Central memory CD8-positive, alpha-beta T cell (primary cell): ENCODE measurements at places on chromosomes 2 and 18.

- peak within 1 kb of the TSS; percentile 94 for H3K27ac ChIP-seq
- H3K27me3 ChIP-seq = no peaks in the 10 kb centered on the region
- peaks cover 54% of the 10 kb centered on the region for H3K4me1 ChIP-seq
- H3K36me3 ChIP-seq = peaks cover 52% of the 10 kb centered on the region
- peak within 1 kb of the TSS; percentile 84 for H3K4me3 ChIP-seq
- DNase-seq = no peak
Measured at GRCh38 chr2:157443795-157444640, at the start of gene CYTIP. TSS of gene CYTIP (minus strand) at chr2:157444089. CDS start at chr2:157444020, 69 bp downstream.

- peaks cover 12% of the 10 kb centered on the region for H3K36me3 ChIP-seq
- no peak for DNase-seq
- peak overlapping the region; percentile 94 for H3K4me3 ChIP-seq
- no peaks in the 10 kb centered on the region for H3K27me3 ChIP-seq
- H3K27ac ChIP-seq = peak overlapping the region; percentile 84
Measured at GRCh38 chr2:112482309-112483041, 519 bp downstream of the TTL start.

DNA sequence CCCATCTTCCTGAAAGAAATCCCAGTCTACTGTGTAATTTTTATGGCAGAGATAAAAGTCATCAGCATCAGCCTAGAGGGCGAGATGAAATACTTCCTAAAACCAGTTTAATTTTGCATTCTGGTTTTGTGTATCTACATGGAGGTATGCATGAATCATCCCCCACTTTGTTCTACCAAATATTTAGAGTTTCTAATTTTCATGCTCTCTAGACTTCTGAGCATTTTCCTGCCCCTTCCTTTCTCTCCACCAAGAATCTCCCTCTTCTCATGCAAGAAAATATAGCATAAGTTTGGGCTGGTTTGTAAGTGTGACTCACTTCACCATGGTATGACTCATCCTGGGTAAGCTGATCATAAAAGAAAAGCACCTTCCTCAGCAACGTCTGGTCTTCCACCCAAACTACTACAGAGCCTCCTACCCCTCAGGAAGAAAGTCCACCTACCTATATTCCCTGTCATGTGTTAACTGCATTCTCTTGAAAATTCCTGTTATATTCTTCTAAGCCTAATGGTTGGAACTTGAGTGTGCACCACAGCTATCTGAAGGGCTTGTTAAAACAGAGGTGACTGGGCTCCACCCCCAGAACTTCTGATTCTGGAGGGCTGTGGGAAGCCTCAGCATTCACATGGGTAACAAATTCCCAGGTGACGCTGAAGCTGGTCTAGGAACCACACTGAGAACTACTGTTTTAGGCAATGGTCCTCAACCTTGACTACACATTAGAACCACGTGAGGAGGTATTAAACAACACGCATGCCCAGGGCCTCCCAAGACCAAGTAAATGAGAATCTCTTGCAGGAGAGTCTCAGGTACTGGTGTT, 37.4 kb upstream of the RAPGEF4 start:
- peaks cover 6% of the 10 kb centered on the region for H3K4me1 ChIP-seq
- peaks cover 2% of the 10 kb centered on the region for H3K36me3 ChIP-seq
- no peak overlapping the region for H3K4me3 ChIP-seq
- no peak for DNase-seq

DNA sequence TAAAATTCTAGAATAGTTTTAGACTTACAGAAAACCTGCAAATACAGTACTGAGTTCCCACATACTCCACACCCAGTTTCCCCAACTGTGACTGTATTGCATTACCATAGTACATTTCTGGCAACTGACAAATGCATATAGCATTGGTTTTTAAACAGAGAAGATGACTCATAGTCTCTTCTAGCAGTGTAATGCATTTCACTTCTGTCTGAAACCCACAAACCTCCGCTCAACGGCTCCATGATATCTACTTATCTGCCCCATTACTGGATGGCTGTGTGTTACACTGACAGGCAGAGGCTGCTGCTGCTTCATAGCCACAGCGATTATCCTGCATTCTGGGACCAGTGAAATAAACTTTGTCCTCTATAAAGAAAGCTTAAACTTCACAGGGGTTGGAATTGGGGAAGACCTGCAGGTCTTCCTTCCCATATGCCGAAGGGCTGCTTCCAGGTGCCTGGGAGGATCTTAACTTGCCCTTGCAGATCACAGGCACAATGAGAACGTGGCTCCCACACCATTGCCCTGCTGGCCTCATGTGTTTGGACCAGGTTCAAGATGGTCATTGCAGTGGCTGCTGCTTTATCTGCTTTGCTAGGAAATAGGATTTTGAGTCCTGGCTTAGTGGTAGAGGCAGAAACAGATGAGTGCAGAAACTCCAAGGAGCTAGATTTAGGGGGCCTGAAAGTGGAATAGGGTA, 742.6 kb upstream of the HS6ST1 start:
- no peak for DNase-seq
- no peak overlapping the region for H3K27ac ChIP-seq
- no peaks in the 10 kb centered on the region for H3K27me3 ChIP-seq
- H3K4me1 ChIP-seq = no peaks in the 10 kb centered on the region

DNA sequence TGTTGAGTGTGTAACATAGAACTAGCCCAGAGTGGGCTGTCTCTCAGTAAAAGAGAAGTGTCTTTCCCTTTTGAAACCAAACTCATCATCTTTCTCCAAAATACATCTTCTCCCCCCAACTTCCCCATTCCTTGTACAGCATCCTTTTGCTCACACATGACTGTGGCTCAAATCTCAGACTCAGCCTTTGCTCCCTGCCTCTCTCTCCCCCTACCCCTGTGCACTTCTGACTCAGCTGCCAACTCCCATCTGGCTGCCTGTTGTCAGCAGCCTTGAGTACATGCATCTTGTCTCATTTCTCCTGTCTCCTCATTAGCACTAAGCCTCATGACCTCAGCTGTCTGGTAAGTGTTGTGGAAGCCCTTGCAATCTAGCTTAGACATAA, 18.1 kb upstream of the MGAT4A start:
- peak overlapping the region; percentile 0 for H3K27ac ChIP-seq
- no peak for DNase-seq
- H3K36me3 ChIP-seq = no peaks in the 10 kb centered on the region
- H3K4me3 ChIP-seq = no peak overlapping the region
- no peaks in the 10 kb centered on the region for H3K27me3 ChIP-seq

DNA sequence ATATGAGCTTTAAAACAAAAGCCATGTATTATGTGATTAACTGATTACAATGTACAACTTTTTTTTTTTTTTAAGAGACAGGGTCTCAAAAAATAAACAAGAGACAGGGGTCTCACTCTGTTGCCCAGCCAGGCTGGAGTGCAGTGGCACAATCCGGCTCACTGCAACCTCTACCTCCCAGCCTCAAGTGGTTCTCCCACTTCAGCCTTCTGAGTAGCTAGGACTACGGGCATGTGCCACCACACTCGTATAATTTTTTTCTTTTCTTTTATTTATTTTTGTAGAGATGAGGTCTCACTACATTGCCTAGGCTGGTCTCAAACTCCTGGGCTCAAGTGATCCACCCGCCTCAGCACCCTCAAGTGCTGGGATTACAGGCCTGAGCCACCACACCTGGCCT, 103.1 kb downstream of the ATAD2B start:
- H3K36me3 ChIP-seq = peaks cover 17% of the 10 kb centered on the region
- no peak for DNase-seq
- H3K4me1 ChIP-seq = no peaks in the 10 kb centered on the region

DNA sequence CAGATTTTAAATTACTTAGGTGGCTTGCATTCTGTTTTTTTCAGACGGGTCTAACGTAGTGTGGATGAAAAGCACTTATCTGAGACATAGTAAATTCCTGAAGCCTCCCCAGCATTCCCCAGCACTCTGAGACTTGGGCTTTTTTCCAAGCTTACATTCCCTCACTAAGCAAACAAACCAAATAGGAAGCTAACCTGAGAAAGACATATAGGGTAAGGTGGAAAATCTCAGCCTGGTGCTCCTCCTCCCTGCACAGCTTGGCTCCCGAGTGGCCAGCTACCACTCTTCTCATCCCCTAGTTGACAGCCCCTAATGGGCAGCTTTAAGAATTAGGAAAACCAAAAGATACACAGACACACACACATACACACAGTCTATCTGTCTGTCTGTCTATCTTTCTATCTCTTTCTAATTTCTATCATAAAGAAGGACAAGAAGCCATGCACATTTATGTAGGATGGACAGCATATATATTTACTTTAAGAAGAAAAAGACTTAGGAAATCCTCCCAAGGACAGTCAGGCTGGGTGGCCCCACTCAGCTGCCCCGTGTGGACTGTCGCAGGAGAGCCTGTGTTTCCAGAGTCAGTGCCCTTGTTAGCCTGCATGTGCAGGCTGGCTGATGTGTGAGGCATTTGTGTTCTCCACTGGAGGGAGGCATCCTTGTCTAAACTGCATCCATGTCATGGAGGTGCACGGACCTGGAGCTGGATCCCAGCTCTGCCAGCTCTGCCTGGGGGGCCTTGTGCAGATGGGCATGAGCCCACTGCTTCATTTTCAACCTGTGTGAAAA, 8.2 kb downstream of the CNNM3 start:
- H3K27me3 ChIP-seq = no peaks in the 10 kb centered on the region
- no peak for DNase-seq
- peaks cover 47% of the 10 kb centered on the region for H3K36me3 ChIP-seq
- peaks cover 22% of the 10 kb centered on the region for H3K4me1 ChIP-seq
- no peak overlapping the region for H3K27ac ChIP-seq

GRCh38 chr2:9800639-9800974, 42.7 kb upstream of the TAF1B start:
- peaks cover 29% of the 10 kb centered on the region for H3K4me1 ChIP-seq
- no peak overlapping the region for H3K4me3 ChIP-seq
- no peak for DNase-seq
- peaks cover 3% of the 10 kb centered on the region for H3K36me3 ChIP-seq
- H3K27ac ChIP-seq = peak overlapping the region; percentile 52

DNA sequence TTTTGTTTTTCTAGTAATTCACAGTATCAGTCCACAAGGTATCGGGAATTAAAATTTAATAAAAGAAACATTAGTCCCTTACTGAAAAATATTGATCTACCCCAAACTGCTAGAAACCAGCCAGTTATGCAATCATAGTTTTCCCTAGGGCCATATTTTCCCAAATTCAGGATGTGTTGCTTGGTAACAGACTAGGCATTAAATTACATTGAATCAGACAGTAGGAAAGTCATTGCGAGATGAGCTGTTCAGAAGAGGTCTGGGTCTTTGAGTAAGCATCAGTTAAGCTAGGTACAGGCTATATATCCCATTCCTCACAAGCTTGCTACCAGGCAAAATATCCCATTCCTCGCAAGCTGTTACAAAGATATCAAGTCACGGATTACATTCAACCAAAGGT, 123.0 kb upstream of the CCDC150 start:
- H3K36me3 ChIP-seq = no peaks in the 10 kb centered on the region
- no peak overlapping the region for H3K27ac ChIP-seq
- no peak for DNase-seq
- H3K4me3 ChIP-seq = no peak overlapping the region

DNA sequence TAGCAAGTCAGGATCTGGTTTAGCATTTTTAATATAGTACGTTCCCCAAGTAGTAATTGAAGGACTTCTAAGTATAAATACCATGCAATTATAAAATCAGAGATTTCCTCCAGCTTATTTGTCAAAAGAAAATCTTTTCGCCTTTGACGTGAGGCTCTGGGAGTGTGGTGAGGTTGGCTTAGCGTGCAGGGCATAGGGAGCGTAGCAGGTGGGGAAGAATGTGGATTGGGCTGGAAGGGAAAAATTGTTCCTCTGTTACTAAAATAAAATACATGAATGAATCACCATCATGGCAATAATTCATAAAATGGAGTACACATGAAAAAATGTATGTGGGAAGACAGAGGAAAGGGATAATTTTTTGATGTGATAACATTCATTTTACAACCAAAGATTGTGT, 5.4 kb upstream of the IL1RL2 start:
- H3K27me3 ChIP-seq = peaks cover 41% of the 10 kb centered on the region
- H3K4me1 ChIP-seq = no peaks in the 10 kb centered on the region
- no peak overlapping the region for H3K27ac ChIP-seq
